Activated CD4-positive, CD25-positive, alpha-beta regulatory T cell (primary cell): ENCODE measurements at places on chromosomes 1 and 21.

DNA sequence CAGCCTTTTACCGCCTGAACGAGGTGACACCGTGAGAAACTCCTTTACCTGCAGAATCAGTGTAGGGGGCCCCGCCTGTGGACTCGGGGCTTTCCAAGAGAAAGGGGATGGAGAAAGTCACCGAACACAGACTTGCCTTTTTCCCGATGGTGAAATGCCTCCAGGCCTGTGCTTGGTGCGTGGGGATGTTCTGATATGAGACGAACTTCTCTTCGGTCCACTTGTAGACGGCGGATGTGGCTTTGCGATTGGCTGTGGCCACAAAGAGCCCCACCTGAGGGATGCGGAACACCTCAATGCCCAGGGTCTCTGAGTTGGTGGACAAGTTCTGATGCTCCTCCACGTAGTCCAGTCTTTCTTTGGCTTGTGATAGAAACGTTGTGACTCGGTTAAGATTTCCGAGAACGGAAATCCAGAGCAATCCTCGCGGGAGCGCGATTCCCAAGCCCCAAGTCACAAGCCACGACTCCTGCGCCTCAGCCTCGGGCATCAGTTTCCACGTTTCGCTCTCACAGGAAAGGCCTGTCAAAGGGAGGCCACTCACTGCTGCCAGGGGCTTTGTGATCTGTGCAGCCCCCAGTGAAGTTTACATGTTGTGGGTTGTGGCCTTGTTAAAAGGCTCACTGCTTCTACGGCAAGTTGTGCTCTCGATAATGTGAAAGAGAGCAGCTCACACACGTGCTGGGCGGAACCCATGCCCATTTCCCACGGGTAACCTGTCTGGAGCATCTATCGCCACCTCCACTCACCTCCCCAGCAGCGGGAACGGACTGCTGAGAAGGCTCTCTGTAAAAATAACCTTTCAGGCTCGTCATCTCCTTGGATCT lies 12.6 kb downstream of the KRTAP10-1 start:
- no peak for DNase-seq

DNA sequence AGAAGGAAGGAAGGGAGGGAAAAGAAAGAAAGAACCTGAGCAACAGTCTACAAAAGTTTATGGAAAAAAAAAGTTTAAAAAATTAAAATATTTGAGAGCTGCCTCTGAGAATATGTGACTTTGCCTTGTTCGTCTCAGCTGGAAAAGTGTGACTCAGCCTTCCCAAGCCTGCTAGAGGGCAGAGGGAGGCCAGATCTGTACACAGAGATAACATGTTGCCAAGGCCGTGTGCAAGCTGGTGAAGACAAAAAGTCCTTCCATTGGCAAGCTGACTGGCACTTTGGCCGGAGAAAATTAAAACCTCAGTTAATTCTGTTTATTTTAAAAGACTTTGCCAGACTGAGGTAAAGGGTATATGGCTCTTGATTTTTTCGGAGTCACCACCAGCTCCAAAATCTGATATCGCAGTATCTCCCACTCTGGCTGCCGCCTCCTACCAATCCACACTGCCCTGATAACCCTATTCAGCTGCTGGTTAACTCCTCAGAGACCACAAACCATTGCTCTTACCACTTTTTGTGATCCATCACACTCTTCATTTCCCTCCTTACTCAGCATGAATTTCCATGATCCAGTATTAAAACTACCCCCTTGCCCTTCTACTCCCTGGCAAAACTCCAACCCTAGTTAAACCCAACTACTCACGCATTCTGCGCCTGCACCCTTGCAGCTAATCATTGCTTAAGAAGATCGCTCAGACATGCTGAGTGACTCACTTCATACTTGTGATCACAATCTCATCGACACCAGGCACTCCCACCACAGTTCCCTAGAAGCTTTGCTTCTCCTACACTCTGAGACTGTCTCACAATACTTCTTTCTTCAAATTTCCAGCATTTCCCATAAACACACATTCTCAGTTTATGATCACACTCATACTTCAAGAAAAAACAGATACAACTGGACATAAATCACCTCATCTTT lies 5.7 kb upstream of the PPP1R15B start:
- DNase-seq = no peak

DNA sequence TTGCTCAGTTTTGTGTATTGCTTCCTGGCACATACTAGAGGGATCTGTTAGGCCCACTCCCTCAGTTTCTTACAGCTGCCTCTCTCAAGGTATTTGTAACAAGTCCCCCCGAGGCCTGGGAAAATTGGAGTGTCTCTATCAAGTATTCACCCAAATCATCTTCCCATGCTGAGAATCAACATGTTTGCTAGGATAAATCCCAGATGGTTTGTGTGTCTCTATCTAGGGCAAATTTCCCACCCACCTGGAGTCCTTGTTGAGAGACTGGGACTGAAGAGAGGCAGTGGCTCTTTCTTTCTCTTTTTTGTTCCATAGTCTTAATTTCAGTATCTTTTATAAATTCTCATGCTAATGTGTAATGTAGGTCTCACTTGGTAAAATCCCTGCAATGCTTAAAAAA lies 58.0 kb downstream of the OLFM3 start:
- no peak for DNase-seq

DNA sequence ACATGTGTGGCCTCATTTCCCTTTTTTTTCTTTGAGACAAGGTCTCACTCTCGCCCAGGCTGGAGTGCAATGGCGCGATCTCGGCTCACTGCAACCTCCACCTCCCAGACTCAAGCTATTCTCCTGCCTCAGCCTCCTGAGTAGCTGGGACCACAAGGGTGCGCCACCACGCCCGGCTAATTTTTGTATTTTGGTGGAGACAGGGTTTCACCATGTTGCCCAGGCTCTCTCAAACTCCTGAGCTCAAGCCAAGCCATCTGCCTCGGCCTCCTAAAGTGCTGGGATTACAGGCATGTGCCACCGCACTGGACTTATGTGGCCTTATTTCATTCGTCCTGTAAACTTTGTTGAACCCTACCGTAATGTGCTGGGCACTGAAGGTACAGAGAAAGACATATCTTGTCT lies 569 bp upstream of the WARS2 start:
- DNase-seq = peak; percentile 14

DNA sequence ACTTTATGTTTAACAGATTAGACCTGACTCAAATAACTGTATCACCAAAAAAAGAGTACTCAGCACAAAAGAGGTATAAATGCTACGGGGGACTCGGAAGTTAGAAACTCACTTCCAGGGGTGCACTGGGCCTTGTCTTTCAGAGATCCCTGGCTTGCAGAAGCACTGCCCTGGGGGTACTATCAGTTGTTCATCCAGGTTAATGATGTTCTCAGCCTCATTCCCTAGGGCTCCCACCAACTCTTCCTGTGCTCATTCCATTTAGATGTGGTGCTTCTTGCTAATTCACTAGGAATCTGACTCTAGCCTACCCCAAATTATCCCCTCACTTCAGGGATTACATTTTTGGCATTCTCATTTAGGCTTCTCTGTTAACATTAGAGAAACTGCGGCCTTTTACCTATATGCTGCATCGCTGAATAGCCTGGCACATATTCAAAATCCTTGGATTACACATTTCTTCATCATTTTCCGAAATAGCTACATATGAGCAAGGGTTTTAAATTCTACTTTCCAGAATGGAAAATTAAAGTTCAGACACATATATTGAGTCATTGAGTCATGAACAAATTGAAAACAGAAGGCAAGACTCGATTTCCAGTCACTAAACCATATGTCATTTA lies 338.5 kb downstream of the KCTD3 start:
- no peak for DNase-seq

- DNase-seq = no peak
Measured at GRCh38 chr1:111943066-111943465, 46.4 kb downstream of the KCND3 start.

GRCh38 chr1:92585831-92586230 lies 99.1 kb upstream of the GFI1 start:
- DNase-seq = no peak

GRCh38 chr1:86324130-86324822 lies 71.8 kb downstream of the ODF2L start:
- DNase-seq = no peak

DNA sequence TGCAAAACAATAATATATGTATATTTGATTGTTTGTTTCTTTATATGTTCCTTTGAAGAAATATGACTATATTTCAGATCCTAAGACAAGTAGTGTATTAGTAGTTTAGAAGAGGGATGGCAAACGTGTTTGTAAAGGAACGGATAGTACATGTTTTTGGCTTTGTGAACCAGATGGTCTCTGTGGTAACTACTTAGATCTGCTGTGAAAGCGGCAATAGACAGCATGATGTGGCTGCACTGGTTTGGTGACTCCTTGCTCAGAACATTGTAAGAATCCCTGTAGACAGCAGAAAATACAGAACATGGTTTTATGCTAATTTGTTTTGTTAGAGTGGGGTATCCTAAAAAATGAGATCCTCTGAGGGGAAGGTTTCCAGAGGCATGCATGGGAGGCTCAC lies 3.1 kb downstream of the ACADM start:
- DNase-seq = no peak

- DNase-seq = no peak
Measured at GRCh38 chr1:106459418-106459817, 597.1 kb upstream of the PRMT6 start.

GRCh38 chr21:34073749-34074282 lies 438 bp downstream of the MRPS6 start:
- DNase-seq = peak; percentile 17

- no peak for DNase-seq
Measured at GRCh38 chr1:229119876-229120275, 151.0 kb upstream of the RAB4A start.

DNA sequence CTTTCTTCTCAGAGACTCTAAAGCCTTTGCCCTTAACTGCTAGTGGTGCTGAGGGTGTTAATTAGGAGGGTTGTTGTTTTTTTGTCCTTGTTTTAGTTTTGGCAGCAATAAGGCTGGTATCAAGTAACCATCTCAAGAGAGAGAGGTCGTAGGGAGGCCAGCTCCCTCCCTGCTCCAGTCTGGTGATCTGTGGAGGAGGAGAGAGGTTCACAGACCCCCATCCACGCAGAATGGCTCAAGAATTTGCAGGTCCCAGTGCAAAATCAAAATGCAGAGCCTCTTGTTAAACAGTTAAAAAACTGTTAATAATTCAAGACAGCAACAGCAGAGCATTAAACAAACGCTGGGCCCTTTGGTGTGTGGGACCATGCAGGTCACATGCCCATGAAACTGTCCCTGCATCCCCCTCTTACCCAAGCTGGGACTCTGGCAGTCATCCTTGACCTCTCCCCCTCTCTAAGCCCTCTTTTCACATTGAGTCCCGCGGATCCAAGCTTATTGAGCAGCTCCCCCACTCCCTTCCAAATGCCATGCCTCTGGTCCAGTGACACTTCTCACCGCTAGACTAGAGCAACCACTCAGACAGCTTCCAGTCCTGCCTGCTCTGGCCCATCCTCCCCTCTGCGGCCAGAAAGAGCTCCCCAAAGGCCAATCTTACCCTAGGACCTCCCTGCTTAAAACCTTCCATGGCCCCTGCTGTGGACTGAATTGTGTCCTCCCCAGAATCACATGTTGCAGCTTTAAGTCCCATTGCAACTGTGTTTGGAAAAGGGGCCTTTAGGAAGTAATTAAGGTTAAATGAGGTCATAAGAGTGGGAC lies 47.7 kb upstream of the RPL11 start:
- no peak for DNase-seq

DNA sequence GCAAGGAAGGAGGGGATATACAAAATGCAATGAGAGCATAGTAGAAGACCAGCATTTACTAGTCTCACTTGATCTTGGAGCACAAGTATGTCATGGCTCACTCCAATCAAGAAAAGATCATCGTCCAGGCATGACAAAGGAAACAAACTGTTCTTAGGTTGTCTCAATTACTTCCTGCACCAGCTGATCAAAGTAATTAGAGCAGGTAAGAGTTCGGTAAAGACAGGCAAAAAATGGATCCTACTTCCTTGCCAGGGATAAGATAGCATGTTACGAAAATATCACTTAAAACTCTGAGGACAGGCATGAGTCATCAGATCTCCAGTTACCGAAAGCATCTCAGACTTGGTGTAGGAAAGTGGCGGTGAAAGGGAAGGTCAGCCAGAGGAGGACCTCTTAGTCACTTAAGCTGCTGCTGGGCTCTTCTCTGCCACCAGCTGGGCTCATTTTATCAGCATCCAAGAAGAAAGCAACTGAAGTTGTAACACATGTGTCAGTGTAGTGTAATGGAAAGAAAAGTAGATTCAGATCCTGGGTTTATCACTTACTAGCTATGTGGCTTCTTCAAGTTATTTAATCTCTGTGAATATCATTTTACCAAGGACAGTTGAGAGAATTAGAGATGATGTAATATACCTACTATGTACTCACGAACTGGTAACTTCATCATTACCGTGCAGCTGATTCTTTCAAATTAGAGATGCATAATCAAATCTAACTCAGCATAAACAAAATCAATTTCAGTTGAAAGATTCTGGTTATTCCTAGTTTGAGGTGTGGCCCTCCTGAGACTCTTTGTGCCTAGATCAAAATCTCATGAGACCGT lies 46.8 kb downstream of the XCL1 start:
- no peak for DNase-seq

GRCh38 chr1:23407016-23407630 lies 17.4 kb downstream of the TCEA3 start:
- no peak for DNase-seq

- no peak for DNase-seq
Measured at GRCh38 chr1:164685266-164686035, 126.5 kb downstream of the PBX1 start.

DNA sequence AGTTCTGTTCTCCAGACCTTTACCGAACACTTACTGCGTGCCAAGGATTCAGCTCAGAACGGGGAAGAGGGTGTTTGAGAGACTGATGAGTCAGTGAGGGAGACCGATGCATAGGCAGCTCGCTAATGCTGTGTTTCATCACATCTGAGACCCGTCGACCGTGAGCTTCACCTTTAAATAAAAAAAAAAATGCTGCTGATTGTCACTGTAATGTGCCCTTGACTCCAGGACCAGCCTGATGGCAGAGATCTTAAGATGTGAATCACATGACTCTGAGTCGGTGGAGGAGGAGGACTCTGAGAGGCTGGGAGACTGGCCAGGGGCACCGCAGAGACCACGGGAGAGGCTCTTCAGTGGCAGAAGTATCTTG lies 28.8 kb downstream of the SPSB1 start:
- no peak for DNase-seq

DNA sequence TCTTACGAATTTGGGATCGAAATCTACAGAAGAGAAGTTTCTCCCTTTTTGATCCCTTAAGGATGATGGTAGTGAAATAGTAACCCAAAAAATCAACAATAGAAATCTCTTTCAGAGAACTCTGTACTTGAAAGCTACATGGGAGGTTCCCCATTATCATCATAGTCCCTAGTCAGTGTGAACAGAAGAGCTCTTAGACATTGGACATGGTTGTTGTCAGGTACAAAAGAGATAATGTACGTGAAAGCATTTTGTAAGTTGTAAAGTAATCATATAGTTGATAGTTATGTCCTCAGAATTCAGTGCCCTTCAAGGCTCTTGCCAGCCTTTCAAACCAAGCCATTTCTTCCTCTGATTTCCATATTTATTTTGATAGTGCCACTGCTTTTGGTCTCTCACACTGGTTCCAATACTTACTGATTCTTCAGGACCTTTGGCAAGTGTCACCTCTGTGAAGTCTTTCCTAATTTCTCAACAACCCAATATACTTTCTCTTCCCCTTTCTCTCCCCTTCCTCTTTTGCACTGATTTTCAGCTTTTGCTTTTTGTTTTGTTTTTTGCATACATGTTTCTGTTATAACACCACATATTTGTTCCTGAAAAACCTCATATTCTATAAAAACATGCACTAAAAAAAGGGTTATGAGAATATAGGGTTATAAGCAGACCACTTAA lies 22.4 kb downstream of the VPS45 start:
- no peak for DNase-seq
